ENCODE measurements at places on chromosomes 13 and 19. TPM values are rescaled to one million over a fixed set of nuclear protein-coding genes. Genes with fewer than 3 reads are reported as not detected.
A peak's percentile ranks its signal among the peaks of the same experiment; 100 is the strongest.

Gene SHC2
- total RNA-seq: 1.4 TPM

Gene FGF9
- not detected for total RNA-seq

Gene ZNF681
- total RNA-seq: 5.4 TPM

Gene TICAM1
- total RNA-seq: 0.64 TPM

Gene ZSWIM9
- 0.84 TPM for total RNA-seq

Gene POU4F1
- total RNA-seq: not detected

Gene ZNF160
- total RNA-seq: 18.2 TPM

DNA sequence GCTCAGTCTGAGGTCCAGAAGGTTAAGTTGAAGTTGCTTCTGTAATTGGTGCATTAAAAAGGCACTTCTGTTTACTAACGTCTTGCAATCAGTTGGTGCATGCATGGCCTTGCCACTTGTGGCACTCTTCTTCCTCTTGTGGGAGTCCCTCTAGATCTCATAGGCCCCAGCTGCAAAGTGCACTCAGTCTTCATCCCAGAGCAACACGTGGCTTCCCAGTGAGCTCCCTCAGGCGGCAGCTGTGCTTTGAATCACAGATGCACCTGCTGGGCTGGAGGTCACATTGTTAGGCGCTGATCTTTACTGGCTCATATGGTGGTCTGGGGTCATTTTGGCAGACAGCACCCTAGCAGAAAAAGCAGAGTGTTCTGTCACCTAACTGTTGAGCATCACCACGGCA lies 215.7 kb downstream of the ZNF536 start:
- DNase-seq: no peak

DNA sequence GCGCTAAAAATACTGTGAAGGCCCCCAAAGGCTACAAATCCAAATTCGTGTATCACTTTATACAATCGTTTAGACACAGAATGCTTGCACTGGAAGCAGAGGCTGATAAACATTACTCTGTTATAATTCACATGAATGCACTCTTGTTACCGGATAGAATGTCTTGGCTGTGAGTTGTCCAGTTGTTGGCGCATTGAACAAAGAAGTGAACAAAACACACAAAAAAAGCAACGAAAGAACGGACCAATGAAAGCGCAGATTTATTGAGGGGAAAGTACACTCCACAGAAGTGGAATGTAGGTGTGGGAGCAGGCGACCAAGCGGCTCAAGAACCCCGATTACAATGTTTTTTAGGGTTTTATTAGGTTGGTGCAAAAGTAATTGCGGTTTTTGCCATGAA lies 529 bp upstream of the ZNF418 start:
- no peak for DNase-seq

GRCh38 chr13:44221657-44222056 lies 152.0 kb upstream of the SERP2 start:
- DNase-seq: no peak

GRCh38 chr13:32720026-32720425 lies 133.8 kb downstream of the PDS5B start:
- DNase-seq: no peak

- DNase-seq: no peak
Observed at GRCh38 chr13:66314911-66315310, 915.2 kb downstream of the PCDH9 start.

- no peak for DNase-seq
Observed at GRCh38 chr19:6694147-6694815, 24.3 kb upstream of the TNFSF14 start.

DNA sequence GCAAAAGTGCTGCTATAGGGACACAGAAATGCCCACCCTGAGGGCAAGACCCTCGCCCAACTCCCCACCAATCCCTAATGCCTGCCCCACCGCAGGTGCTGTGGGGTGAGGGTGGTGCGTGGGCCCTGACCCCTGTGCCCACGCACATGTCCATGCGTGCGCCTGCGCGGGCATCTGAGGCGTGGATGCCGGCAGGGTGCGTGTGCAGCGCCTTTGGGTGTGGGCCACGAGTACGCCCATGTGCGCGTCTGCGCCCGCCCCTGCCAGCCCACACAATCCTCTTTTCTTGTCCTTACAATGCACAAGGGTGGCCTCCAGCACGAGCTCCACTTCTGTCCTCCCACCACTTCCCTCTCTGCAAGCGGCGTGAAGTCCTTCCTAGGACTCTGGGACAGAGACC lies 14.3 kb downstream of the FUT6 start:
- no peak for DNase-seq

- peak; percentile 86 for DNase-seq
Observed at GRCh38 chr19:15529774-15530372, 21.5 kb downstream of the CYP4F22 start.

DNA sequence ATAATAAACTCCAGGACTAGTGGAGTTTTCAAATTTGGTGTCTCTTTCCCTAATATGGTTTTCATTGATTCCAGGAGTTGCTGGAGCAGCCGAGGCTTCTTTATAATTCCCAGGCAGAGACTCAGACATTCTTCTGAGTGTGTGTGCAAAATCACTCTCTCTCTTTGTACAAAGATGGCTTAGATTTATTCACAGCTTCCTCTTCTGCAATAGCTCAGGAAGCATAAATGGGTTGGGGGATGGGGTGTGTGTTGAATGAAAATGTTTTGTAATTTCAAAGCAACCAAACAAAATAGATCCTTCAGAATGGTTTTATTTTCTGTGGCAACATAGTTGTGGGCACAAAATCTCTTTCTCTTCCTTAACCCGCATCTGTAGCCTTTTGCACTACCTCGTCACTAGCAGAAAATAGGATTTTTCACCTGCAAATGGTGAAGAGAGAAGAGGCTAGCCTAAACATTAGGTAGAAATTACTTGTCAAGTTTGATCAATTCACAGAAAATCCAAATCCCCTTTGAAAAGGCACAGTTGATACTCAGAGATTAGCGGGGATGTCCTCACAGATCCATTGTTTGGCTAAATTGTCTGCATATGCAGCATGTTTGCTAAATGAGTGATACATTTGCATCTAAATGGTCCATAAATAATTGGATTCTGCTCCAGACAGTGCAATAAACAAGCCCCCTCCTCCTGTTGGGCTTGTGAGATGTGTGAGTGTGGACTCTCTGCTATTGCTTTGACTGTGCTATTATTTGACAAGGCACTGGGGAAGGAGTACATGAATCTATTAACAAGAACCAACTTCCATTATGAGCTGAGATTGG lies 66.7 kb downstream of the CBY2 start:
- DNase-seq: no peak

- peak; percentile 57 for DNase-seq
Observed at GRCh38 chr13:35979361-35979951, 151.7 kb downstream of the DCLK1 start.

DNA sequence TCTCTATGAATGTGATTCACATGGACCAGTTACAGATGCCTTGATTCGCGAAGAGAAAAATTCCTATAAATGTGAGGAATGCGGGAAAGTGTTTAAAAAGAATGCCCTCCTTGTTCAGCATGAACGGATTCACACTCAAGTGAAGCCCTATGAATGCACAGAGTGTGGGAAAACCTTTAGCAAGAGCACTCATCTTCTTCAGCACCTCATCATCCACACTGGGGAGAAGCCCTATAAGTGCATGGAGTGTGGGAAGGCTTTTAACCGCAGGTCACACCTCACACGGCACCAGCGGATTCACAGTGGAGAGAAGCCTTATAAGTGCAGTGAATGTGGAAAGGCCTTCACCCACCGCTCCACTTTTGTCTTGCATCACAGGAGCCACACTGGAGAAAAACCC lies 7.7 kb downstream of the ZNF543 start:
- no peak for DNase-seq

- no peak for DNase-seq
Observed at GRCh38 chr13:73321043-73321442, 262.2 kb downstream of the KLF5 start.

- peak; percentile 77 for DNase-seq
Observed at GRCh38 chr13:109840201-109840892, 54.0 kb upstream of the IRS2 start.

Data from H4 (cell line).